ENCODE measurements at places on chromosomes 2 and 18. TPM values are rescaled to one million over a fixed set of nuclear protein-coding genes. Genes with fewer than 3 reads are reported as not detected.
A peak's percentile ranks its signal among the peaks of the same experiment; 100 is the strongest.

The SLC9A4 gene
- not detected for total RNA-seq

The TUBA4B gene
- total RNA-seq = not detected

The NEUROD1 gene
- not detected for total RNA-seq

The PTPRN gene
- not detected for total RNA-seq

The ACTG2 gene
- total RNA-seq = 2.9 TPM

The MAPK4 gene
- 30.6 TPM for total RNA-seq

The SERPINB5 gene
- total RNA-seq = not detected

The TTN gene
- 4,342 TPM for total RNA-seq

The SERPINB4 gene
- total RNA-seq = not detected

The CTNNA2 gene
- not detected for total RNA-seq

The IL37 gene
- not detected for total RNA-seq

The DNMT3A gene
- total RNA-seq = 21.7 TPM

The PEX13 gene
- 21.7 TPM for total RNA-seq

The CNTNAP5 gene
- not detected for total RNA-seq

The RAPH1 gene
- 30.4 TPM for total RNA-seq

The KLHL14 gene
- total RNA-seq = 0.16 TPM

GRCh38 chr2:75570024-75570947 is 9.5 kb upstream of the EVA1A start:
- no peak for DNase-seq

GRCh38 chr2:25315316-25315680 is 26.4 kb downstream of the DNMT3A start:
- no peak for DNase-seq

- DNase-seq = no peak
Observed at GRCh38 chr18:48689548-48689947, 150.7 kb downstream of the CTIF start.

DNA sequence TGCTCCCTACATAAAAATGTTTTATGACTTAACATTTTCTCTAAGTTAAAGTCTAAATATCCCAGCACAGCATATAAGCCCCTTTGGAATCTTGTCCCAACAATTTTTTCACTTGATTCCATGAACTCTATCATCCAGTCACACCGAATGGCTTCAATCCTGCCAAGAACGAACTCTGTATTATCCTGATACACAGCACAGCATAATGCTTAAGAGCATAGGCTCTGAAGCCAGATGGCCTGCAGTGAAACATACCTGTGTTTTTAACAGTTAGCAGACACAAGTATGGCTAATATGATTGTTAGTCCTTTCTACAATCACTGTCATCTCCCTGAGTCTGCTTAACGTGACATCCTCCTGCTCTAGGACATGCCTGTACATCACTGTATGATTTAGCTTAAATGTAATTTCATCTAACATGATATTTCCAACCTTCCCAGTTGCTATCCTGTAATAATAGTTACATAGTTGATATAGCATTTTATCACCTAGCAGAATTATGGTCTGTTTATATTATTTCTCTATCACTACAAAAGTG is 669.5 kb downstream of the ERBB4 start:
- no peak for DNase-seq

DNA sequence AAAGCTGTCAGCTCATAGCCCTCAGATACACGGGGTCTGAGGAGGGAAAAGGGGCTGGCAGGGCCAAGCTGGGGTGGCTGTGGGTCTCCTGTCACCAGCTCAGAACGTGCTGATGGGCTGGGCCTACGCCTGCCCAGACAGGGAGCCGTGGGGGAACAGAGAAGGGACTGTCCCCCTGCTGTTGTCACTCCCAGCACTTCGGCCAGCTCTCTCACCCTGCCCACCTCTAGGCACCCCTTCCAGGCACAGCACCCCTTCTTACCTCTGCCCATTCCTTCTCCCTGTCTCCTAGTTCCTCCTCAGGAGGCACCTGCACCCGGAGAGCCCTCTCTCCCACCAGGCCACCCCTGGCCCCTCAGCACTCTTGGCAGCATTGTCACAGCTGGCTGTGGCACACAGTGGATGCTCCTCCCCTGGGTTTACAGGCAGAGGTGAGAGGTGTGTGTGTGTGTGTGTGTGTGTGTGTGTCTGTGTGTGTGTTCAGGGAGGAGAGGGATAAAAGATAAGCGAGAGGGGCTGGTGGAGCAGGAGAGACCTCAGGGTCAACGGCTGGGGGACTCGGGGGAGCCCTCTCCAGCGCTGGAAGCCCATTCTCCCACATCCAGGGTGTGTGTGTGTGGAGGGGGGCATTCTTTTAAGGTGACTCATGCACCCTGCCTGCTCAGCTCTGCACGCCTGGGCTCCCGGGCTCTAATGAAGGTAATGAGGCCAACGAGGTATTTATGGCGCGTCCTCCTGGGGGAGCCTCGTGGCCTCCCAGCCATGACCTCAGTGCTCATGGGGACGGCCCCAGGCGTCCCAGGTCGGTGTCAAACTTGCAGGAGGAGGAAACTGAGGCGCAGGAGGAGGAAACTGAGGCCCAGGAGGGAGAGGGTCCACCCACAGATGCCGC is 66.1 kb upstream of the SMAD7 start:
- DNase-seq = no peak

DNA sequence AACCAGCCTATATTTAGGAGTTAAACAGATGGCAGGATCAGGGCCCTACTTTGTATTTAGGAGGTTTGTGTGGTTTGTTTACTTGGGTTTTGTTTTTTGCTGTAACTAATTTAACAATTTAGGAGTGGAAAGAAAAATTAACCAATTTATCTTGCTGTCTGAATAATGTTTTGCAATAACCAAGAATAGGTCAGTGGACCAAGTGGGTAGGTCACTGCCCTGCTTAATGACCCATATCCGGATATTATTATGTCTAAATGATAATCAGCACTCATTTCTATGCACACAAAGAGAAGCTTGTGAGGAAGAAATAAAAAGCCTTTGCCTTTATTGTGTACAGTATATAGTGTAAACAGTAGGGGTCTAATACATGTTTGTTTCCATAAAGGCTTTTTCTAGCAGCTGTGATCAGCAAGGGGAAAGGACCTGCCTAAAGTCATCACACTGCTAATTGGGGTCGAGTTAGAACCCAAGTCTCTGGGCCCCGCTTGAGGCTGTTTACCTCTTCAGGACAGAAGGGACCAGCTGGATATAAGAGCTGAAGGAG is 76.6 kb downstream of the TGOLN2 start:
- no peak for DNase-seq

- no peak for DNase-seq
Observed at GRCh38 chr2:40120957-40121356, 330.9 kb downstream of the SLC8A1 start.

DNA sequence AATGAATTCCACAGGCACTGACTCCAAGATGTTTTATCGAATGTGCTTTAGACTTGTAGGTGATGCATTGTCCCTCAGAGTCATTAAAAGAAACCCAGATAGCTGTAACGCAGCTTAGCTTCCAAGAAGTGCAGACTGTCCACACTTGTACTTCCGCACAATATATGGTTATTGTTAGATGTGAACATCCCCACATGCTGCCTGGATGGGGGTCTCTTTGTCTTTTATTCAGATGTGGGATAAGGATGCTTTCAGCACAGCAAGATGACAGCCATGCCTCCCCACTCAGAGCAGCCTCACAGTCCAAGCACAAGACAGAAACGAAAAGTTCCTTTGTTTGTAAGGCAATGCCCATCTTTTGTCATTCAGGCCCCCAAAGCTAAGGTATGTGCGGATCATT is 416.6 kb downstream of the HRH4 start:
- no peak for DNase-seq

- DNase-seq = no peak
Observed at GRCh38 chr2:188789951-188790350, 184.2 kb upstream of the COL3A1 start.

GRCh38 chr2:217060951-217061547 is 201.2 kb upstream of the TNP1 start:
- DNase-seq = no peak

DNA sequence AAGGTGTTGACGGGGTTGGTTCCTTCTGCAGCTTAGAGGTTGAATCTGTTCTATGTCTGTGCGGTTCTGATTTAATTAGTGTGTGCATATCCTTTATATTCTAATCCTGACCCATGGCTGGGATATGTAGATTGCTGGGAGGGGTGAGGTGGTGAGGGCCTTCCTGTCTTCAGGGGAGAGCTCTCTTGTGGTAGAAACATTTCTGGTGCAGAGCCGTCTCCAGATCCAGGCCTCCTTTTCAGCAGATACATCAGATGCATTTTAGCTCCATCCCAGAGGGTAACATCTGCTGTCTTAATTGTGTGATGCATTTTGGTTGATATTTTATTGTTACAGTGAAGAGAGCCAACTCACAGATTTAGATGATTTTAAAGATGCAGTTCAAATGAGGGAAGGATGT is 227.8 kb downstream of the AGAP1 start:
- no peak for DNase-seq

DNA sequence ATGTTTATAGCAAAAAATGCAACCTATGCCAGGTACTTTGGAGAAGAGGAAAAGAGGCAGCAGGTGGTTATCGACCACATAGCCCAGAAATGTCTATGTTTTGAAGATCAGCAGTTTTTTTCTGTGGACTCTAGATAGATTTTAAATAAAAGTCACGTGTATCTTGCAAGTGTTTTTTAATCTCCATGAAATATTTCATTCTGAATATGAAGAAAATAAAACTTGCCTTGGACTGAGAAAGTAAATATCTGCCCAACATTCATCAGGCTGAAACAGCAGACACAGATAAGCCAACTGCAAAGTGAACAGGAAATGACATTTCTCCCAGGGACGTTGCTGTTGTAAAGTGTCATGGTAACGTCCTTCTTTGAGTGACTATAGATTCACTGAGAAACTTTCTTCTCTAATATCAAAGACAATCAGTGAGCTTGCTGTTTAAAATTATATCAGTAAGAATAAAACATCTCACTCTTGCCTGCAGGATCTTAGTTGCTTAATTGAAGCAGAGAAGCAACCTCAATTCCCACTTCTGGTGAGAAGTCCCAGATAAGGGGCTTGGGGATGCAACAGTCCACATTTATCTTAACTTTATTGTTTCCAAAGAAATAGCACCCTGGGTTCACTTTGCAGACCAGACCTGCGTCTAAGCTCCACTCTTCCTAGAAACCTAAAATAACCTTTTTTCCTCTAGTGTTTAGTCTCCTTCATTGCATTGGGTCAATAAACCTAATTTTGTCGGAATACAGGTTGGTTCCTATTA is 6.3 kb downstream of the MYOM1 start:
- no peak for DNase-seq

DNA sequence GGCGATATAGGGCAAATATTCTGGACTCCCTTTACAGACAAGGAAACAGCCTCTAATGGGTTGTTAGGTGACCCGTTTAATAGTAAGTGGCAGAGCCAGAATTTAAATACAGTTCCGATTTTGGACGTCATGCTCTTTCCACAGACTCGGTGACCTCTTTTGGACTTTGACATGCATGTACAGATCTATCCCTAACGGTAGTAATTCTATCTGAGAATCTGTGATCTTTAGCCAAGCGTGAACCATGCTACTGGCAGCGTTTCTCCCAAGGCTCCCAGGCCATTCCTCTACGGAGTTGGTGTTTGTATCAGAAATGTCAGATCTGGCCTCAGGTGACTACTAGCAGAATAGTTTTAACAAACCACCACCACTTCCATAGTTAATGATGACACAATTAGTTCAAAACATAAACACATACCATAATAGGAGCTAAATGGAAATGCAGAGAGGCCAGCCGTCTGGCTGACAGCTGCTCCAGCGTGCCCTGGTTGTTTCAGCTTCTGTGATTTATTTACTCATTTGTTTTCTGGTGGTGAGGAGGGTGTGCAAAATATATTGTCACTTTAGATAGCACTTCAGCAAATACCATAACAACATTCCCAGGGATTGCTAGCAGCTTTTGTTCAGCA is 304.6 kb upstream of the LYPD1 start:
- no peak for DNase-seq

DNA sequence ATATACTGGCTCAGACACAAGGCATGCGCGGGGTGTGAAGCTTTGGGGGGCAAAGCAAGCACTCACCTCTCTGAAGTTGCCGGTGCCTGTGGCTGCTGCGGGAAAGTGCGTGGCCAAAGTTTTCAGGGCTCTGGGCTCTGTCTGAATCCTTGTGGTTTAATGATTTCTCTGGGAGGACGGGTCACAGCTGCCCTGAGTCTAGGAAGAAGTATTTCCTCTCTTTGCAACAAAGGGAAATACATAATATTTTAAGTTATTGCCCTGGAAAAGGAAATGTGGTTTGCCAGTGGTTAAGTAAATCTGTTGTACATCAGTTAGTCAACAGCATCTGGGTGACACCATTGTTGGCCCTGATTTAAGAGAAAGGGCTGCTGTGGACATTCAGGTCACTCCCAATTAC is 56.7 kb upstream of the ZDBF2 start:
- DNase-seq = no peak

GRCh38 chr2:85935170-85935745 is 46.5 kb upstream of the ST3GAL5 start:
- DNase-seq = no peak

- DNase-seq = no peak
Observed at GRCh38 chr2:212843409-212844199, 305.0 kb upstream of the ERBB4 start.

GRCh38 chr2:99079226-99079625 is 62.3 kb upstream of the C2orf15 start:
- no peak for DNase-seq

DNA sequence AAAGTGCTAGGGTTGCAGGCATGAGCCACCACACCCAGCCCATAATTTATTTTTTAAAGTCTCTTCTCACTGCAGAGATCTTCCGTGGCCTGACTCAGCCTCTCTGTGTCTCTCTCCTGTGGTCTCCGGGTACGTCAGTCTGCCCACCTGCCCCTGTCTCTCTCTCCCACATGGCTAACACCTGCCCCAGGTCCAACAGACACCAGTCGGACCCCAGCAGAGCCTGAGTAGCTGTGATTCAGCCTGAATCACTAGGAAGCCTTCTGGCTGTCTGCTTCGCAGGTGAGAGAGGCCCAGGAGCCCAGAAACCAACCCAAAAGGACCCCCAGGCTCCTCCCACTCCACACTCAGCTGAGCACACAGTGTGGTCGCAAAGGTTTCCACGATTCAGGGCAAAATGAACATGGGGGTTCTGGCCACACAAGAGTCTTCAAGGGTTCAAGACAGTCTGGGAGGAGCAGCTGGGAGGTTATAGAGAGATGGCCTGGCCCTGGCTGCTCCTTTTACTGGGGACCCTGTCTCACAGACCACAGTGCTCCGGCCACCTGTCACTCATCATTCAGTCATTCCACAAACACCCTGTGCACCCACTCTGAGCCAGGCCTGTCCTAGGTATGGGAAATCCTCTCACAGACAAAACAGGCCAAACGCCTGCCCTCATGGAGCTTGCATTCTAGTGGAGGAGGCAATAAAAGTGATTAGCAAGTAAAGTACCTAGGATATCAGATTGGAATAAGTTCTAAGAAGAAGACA is 8.6 kb downstream of the RUFY4 start:
- DNase-seq = no peak

DNA sequence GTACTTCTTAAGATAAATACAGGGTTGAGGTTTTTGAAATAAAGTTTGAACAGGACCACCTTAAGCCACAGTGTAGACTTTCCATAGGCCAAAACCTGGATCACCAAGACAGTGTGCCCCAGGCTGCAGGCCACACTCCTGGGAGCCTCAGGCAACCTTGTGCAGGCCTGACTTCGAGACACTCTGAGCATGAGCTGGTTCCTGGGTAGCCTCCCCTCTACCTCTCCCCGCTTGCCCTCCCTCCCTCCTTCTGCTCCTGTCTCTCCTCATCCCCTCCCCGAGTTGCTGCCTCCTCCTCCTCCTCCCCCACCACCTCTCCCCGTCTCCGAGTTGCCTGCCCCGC is 10.6 kb upstream of the PROC start:
- no peak for DNase-seq

- DNase-seq = no peak
Observed at GRCh38 chr2:189379731-189380261, 61.5 kb upstream of the WDR75 start.

GRCh38 chr2:64644458-64645382 is 9.0 kb downstream of the SERTAD2 start:
- peak; percentile 83 for DNase-seq

GRCh38 chr2:49225126-49225525 is 70.8 kb upstream of the FSHR start:
- DNase-seq = no peak

All from heart left ventricle (tissue), 16 donors.